Panc1 (cell line): ENCODE measurements at places on chromosomes 16 and 17. TPM values are rescaled to one million over a fixed set of nuclear protein-coding genes. Genes with fewer than 3 reads are reported as not detected.

- DNase-seq: no peak
Measured at GRCh38 chr17:35185849-35186248, 8.3 kb downstream of the SLC35G3 start.

The VAT1L gene
- not detected for total RNA-seq

DNA sequence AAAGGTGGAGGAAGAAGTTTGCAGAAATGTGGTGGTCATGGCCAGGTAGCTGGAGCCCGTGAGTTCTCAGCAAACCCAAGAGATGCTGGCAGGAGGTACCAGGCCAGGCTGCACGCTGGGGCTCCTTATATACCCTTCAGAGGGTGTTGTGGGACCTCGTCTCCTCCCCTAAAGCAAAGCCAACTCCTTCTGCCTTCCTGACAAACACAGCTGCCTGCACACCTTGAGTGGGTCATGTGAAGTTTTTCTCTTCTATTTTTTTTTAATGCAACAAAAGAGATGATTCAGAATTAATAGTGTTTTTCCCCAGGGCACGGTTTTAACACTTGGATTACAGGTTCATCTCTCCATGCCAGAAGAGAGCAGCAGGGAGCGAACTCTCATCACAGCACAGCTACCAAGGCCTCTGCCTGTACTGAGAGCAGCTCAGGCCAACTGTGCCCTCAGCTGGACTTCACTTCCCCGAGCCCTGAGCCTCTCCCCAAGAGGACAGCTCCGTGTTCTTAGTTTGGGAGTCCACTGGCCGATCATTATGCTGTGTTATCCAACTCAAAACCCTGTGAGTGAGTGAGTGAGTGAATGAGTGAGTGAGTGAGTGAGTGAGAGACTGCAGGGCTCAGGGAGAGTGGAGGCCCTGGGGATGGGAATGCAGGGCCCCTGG lies at the start of gene KRT15:
Gene KRT15 (minus strand): TSS at position 102 of the 661 bp plus-strand sequence. CDS start 63 bp downstream, at position 39.
- DNase-seq: no peak

The EPN3 gene
- 0.92 TPM for total RNA-seq

- no peak for DNase-seq
Measured at GRCh38 chr17:50363217-50364060, 9.5 kb downstream of the MRPL27 start.

DNA sequence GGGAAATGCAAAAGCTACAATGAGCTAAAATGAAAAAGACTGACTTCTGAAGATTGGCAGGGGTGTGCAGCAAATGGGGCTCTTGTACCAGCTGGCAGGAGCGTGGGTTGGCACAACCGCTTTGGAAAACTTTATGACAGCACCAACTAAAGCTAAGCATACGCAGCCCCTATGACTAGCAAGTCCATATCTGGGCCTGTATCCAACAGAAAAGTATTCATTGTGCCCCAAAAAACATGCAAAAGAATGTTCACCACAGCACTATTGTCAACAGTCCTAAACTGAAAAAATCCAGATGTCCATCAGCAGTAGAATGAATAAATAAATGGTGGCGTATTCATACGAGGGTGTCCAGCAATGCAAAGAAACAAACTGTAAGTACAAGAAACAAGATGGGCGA lies 22.6 kb upstream of the ITGA3 start:
- DNase-seq: no peak

- DNase-seq: no peak
Measured at GRCh38 chr17:34723875-34724274, 144.5 kb downstream of the TMEM132E start.

- no peak for DNase-seq
Measured at GRCh38 chr17:77531002-77531401, 390.2 kb downstream of the SEC14L1 start.

DNA sequence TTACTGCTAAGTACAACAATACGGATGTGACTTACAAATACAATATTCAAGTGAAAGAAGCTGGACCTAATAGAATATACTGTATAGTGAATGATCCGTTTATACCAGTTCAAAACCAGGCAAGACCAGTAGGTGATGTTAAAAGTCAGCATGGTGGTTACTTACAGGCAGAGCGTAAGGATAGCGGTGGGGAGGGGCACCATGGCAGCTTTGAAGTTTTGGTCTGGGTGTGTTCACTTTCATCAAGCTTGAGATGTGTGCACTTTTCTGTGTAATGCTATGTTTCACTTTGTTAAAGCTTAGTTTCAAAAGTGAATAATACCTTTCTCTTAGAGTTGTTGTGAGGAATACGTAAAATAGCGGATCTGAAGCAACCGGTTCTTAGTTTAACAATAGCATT lies 16.5 kb upstream of the SLC35G3 start:
- DNase-seq: no peak

The UTP4 gene
- total RNA-seq: 61.7 TPM
